ENCODE measurements at places on chromosomes 4 and X. TPM values are rescaled to one million over a fixed set of nuclear protein-coding genes. Genes with fewer than 3 reads are reported as not detected.
A peak's percentile ranks its signal among the peaks of the same experiment; 100 is the strongest.

- no peak for ATAC-seq
Observed at GRCh38 chr4:144302704-144303536, 162.4 kb upstream of the GYPA start.

DNA sequence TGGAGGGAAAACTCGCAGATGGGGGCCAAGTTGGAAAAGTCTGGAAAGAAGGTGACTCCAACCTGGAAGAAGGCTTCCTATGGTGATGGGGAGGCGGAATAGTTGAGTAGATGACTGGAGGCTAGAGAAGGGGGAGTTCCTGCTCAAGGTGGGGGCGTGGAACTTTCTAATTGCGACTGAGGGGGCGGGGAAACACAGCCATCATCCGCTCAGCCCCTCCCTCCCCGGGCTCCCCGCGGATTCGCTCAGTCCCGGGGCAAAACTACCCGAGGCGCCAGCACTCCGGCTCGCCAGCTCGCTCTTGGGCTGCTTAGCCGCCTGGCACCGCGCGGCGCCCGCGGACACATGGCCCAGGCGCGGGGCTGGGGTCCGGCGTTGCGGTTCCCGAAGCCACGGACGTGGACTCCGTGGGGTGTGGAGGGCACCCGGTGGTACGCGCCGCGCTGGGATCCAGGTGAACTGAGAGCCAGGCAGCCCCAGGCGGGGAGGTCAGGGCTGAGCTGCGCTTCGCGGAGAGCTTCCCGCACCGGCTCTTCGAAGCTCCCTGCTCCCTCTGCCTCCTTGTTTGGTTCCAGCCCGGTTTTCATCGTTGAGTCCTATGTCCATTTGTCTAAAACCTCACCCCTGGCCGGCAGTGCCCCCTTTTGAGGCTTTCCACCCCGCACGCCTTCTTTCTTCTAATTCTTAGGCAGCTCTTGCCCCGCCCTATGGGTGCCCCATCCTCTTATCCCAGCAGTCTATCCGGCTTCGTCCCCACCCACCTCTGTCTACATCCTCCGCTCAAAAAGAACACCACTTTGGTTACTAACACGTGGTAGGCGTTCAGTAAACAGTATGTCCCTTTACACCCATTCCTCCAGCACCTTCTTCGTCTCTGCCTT, 38.9 kb downstream of the STARD8 start:
- peak; percentile 59 for ATAC-seq

GRCh38 chr4:54842656-54843055, 184.9 kb downstream of the KIT start:
- ATAC-seq, result no peak

GRCh38 chrX:115561605-115562479, 868 bp downstream of the PLS3 start:
- ATAC-seq, result no peak

Gene USP17L12
- not detected for total RNA-seq

Gene GSPT2
- 9.1 TPM for total RNA-seq
